ENCODE measurements at places on chromosomes 3 and 15. TPM values are rescaled to one million over a fixed set of nuclear protein-coding genes. Genes with fewer than 3 reads are reported as not detected.

Gene ITIH1
- not detected for total RNA-seq

Gene SAXO2
- 0.19 TPM for total RNA-seq

Gene PLAAT1
- total RNA-seq, result 0.45 TPM

Gene LMAN1L
- total RNA-seq, result not detected

Gene LSAMP
- total RNA-seq, result not detected

Gene PFKFB4
- total RNA-seq, result 6.6 TPM

Gene ZBED2
- 0.09 TPM for total RNA-seq

Gene LHFPL4
- not detected for total RNA-seq

Gene GOLGA8N
- 3.2 TPM for total RNA-seq

Gene HHLA2
- total RNA-seq, result not detected

Gene RYK
- total RNA-seq, result 95.1 TPM

Gene ALDH1A2
- total RNA-seq, result 5.6 TPM

Gene KIAA1143
- 16.0 TPM for total RNA-seq

Gene RTP1
- total RNA-seq, result not detected

Gene TGM4
- total RNA-seq, result 0.09 TPM

Gene ALDH1L1
- 0.28 TPM for total RNA-seq

Gene C3orf70
- 0.90 TPM for total RNA-seq

Gene ZNF660
- 0.63 TPM for total RNA-seq

Gene CYP19A1
- 0.19 TPM for total RNA-seq

Gene ADAMTS17
- 0.75 TPM for total RNA-seq

Gene PLA2G4E
- not detected for total RNA-seq

Gene MORC1
- total RNA-seq, result not detected

Gene NOX5
- under 0.01 TPM for total RNA-seq

Gene ISLR2
- not detected for total RNA-seq

Gene ALCAM
- total RNA-seq, result 87.5 TPM

Gene KLHL40
- not detected for total RNA-seq

Gene APOD
- 7.8 TPM for total RNA-seq

Gene CCDC39
- total RNA-seq, result not detected

Gene AGBL1
- not detected for total RNA-seq

Gene RARB
- total RNA-seq, result 51.6 TPM

Gene BBX
- 62.3 TPM for total RNA-seq

Gene RNF168
- 21.6 TPM for total RNA-seq

Gene CCR4
- 0.09 TPM for total RNA-seq

Gene WDR53
- 8.1 TPM for total RNA-seq

Gene ASB14
- not detected for total RNA-seq

Gene RTP3
- not detected for total RNA-seq

Gene RSRC1
- 52.7 TPM for total RNA-seq

Gene CD86
- under 0.01 TPM for total RNA-seq

Gene ZMYND10
- total RNA-seq, result 0.36 TPM

Gene ASTE1
- total RNA-seq, result 4.9 TPM

Gene MAPKAPK3
- 16.8 TPM for total RNA-seq

Gene NANOGP8
- not detected for total RNA-seq

Gene GRM2
- total RNA-seq, result 0.09 TPM

Gene PROK2
- not detected for total RNA-seq

Gene UROC1
- total RNA-seq, result not detected

Gene WDR48
- 26.4 TPM for total RNA-seq

Gene NTRK3
- total RNA-seq, result under 0.01 TPM

Gene GPR149
- total RNA-seq, result not detected

Gene ARNT2
- 0.09 TPM for total RNA-seq

Gene CCDC54
- not detected for total RNA-seq

Gene SHC4
- total RNA-seq, result 0.54 TPM

Gene C3orf20
- total RNA-seq, result under 0.01 TPM

Gene STAB1
- total RNA-seq, result 278 TPM

All from endothelial cell of coronary artery (primary cell).